ENCODE measurements at places on chromosomes 1 and 21.

DNA sequence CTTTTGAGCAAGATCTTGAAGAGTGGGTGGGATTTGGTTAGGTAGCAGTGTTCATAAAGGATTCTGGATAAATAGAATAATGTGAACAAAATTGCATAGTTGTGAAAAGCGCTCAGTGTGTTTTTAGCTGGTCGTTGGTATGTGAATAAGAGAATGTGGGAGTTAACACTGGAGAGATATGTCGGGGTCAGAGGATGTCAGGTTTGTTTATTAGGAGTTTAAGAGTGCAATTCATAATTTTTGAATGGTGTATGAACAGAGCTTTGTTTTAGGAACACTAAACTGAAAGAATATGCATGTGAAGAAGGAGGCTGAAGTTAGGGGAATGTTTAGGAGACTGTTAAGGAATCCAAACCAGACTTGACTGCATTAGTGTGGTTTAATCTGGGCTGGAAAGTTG lies 9.4 kb downstream of the USP16 start:
- DNase-seq = no peak

DNA sequence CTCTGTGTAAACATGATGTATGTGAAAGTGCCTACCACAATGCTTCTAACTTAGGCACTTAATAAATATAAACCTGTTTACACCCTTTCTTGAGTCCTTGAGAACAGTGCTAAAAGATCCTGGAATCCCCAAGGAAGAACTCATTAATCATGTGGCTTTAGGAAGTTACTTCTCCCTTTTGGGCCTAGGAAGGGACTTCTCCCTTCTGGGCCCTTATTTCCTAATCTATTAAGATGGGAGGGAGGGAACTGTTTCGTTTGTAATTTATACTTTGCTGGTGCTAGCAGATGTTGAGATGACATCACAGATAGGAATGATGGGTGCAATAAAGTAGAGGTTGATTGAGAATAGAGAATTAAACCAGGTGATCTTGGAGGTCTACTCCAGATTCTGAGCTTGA lies 1.2 kb downstream of the BTF3L4 start:
- no peak for DNase-seq

DNA sequence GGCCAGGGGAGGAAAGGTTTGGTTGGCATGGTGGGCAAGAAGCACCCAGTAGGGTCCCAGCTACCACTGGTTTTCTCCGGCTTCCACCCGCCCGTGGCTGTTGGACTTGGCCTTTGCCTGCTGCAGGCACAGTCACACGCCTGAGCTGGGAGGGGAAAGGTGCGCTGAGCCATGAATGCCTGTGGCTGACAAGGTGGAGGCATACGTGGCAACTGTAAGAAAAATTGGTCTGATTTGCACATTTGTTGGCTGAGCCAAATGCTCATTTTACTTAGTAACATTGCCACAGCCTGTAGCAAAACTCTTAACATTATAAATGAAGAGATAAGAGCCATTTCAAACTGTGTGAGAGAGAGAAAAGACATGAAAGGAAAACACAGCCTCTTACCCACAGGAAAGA lies 191.6 kb downstream of the PTPRC start:
- DNase-seq = no peak

GRCh38 chr21:34517491-34518245 lies 5.7 kb upstream of the KCNE1 start:
- DNase-seq = no peak

GRCh38 chr1:21579791-21580190 lies 70.6 kb downstream of the ALPL start:
- no peak for DNase-seq

DNA sequence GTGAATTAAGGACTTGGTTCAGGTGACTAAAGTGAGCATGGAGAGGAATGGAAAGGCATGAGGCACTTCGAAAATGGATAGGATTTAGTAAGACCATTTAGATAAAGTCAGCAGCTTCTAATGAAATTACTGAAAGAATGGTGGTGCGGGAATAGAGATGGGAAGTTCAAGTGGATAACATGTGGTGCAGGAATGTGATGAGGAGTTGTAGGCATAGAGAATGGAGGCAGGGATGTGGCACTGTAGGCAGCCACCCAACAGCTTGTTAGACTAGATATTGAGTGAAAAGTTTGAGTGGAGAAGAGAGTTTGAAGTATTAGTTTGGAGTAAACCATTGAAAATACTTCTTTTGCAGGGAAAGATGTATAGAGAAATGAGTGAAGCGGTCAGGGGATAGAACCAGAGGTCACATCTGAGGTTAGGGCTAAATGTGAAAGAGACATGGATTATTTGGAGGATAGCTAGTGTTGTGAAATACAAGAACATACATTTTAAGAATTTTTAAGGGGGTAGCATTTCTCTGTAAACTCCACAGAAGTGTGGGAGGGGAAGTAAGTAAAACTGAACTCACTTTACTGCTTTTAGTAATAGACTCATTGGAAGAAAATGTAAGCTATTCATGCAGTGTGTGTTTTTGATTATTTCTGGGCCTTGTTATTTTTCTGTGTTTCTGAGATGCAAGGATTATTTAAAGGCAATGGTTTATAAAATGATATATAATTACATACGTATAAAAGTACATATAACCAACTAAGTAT lies 46.2 kb downstream of the DYRK1A start:
- DNase-seq = no peak

GRCh38 chr1:93288558-93288957 lies 57.1 kb upstream of the DR1 start:
- no peak for DNase-seq

GRCh38 chr1:230186003-230186863 lies 119.2 kb downstream of the GALNT2 start:
- DNase-seq = no peak

GRCh38 chr21:42218836-42219605 lies at the start of gene ABCG1:
ABCG1 (plus strand) TSS chr21:42219140; CDS start chr21:42219263, 123 bp downstream.
- DNase-seq = no peak

GRCh38 chr1:40917995-40918711 lies 56.0 kb upstream of the CITED4 start:
- no peak for DNase-seq

GRCh38 chr1:25731626-25732370 lies 68.2 kb upstream of the SELENON start:
- no peak for DNase-seq

- DNase-seq = no peak
These were observed 19.8 kb upstream of the LY9 start for GRCh38 chr1:160776178-160776577.

DNA sequence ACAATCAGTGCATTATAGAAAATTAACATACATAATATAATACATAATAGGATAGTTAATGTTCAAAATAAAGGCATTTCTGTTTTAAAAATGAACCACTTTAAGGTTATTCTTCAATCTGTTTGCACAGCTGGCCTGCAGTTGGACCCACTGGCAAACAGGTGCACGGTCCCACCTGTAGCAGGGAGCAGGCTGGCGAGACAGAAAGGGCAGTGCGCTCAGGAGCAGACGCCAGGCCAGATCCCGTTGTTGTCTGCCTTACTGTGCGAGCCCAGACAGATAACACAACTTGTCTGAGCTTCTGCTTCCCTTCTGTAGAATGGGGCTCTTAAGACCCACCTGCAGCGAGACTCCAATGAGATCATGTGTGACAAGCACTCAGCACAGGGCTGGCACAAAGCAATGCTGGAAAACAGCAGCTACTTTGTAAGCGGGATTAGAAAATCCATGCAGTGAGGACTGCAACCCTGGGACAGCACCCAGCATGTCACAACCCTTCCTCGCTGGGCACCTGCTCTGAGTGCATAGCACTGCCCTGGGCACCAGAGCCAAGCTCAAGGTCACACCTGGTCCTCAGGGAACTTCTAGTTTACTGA lies 33.5 kb downstream of the VPS26C start:
- no peak for DNase-seq

GRCh38 chr1:66571789-66572188 lies 37.8 kb downstream of the SGIP1 start:
- DNase-seq = no peak

DNA sequence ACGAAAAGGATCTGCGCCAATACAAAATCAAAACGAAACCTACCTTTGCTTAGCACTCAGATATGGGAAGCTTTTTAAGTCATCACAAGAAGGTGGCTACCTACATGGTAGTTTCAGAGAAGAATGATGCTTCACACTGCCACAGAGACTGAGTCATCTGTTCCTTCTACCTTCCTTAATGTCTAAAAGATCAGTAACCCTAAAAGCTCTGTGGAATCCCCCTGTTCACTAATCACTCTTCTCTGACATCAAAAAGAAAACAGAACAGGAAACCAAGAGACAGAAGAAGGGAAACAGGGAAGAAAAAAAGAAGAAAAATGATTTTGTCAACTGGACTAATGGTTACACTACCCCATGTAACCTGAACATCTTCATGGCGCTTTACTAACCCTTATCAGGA lies 177.2 kb downstream of the SMYD3 start:
- DNase-seq = no peak

DNA sequence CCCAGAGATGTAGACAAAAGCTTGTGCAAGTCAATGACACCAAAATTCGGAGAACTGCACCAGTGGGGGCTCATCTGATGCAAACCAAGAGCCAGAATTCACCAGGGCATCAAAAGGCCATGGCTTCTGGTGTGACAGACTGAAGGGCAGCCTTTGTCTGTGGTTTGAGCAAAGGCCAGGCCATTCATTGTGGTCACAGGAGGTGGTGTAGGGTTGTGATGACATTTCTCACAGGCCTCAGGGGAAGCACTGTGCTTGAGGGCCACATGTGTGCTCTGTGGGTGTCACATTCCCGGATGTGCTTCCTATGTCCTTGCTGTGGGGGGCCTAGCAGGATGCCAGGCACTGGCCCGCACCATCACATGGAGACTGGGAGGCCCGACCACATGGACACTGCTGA lies 22.5 kb upstream of the KCNE1 start:
- no peak for DNase-seq

DNA sequence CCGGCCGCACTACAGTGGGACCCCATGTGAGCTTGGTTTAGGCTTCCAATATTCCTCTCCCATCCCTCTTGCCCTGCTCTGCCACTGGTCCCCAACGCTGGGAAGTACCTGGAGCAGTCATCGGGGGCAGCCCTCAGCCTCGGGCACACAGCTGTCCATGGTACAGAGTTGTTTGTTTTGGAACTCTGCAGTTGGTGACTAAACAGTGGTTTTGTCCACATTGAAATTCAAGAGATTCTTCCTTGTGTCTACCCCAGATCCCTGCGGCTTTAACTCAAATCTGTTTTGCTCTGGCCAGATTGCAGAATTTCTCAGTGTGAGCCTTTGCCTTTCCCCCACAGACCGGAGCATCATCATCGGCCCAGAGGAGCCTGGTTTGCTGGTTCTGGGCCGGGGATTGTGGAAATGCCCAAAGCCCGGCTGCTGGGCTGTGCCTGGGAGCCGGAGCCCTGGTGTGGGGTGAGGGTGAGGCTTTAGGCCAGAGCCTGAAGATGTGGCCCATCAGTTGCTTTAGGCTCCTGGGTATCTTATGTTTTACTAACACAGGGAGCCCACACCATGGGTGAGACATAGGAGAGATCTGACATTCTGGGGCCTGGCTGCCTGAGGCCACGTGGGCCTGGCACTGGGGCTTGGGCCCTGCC lies 93.2 kb downstream of the ARHGEF10L start:
- no peak for DNase-seq

- DNase-seq = no peak
These were observed 35.8 kb downstream of the LHX8 start for GRCh38 chr1:75170011-75170410.

DNA sequence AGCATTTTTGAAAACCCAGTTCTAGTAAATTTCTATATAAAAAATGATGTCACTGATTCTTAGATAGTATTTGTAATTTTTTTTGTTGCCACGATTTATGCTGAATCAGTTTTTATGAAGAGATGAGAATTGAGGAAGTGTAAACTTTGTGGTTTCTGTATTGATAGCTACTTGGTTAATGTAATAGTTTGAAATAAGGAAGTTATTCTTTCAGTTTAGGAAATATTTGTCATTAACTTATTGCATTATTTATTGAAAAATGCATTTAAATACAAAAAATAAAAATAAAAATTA lies 97.8 kb downstream of the ZFYVE9 start:
- no peak for DNase-seq
